Karpas-422 (cell line): ENCODE measurements at places on chromosomes 7 and 10.

- DNase-seq, result no peak
These were observed 2.7 kb downstream of the NOS3 start for GRCh38 chr7:150993511-150993910.

DNA sequence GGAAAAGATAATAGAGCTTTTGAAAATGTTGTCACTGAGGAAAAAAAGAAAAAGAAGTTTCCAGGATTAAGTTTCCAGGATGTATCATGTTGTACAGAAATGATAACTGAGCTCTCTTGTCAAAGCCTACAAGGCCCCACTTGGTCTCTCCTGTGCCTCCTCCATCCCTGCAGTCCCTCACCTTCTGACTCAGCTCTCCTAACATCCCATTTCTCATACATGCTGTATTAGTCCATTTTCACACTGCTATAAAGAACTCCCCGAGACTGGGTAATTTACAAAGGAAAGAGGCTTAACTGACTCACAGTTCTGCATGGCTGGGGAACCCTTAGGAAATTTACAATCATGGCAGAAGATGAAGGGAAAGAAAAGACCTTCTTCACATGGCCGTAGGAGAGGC lies 3.8 kb upstream of the DGKI start:
- no peak for DNase-seq

GRCh38 chr7:129052441-129052840 lies 2.5 kb downstream of the TNPO3 start:
- DNase-seq, result no peak

GRCh38 chr10:7231509-7232414 lies 179.1 kb downstream of the SFMBT2 start:
- DNase-seq, result no peak

DNA sequence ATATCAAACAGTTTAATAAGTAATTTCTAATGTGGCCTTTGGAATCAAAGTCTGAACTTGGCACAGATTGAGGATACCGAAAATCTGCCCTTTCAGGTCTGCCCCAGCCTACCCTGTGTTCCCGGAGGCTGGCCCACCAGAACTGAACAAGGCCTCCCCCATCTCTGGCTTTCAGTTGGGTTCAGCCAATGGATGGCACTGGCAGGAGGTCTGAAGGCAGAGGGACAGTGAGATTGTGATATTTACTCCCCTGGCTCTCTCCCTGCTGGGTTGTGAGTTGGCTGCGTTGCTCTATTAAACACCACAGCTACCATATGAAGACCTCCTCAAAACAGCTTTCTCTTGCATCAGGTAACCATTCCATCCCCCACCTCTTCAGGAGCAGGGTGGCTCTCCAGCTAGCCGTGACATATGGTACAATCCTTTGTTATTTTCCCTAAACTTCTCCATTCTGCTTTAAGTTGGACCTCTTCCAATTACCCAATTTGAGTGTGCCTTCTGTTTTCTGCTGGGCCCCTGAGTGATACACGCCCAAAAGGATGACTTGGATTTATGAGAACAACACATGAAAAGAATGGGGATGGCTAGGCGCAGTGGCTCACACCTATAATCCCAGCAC lies 28.1 kb downstream of the DNMBP start:
- peak; percentile 43 for DNase-seq

DNA sequence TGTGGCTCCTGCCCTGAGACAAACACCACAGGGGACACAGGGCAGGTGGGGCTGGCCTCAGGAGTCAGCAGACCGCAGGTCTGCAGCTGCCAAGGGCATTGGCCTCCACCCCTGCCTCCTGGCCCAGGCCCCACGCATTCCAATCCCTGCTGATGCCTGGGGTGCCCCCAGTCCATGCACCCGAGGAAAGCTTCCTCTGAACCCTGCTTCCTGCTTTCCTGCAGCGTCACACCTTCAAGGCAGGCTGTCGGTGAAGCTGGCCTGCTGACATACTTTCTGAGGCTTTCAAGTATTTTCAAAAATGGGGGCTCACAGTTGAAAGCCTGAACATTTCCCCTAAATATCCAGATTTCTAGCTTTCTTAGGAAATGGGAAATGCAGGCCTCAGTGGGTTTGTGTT lies 22.5 kb upstream of the ANTXRL start:
- DNase-seq, result no peak

GRCh38 chr7:80463272-80463920 lies 48.5 kb downstream of the GNAT3 start:
- DNase-seq, result no peak
